H9 (cell line): ENCODE measurements at places on chromosomes 16 and 17. TPM values are rescaled to one million over a fixed set of nuclear protein-coding genes. Genes with fewer than 3 reads are reported as not detected.

The E4F1 gene
- total RNA-seq = 35.9 and 37.6 TPM in 2 replicates

The PSME3IP1 gene
- total RNA-seq = 102 and 103 TPM in 2 replicates

The CPHXL2 gene
- total RNA-seq = not detected in 2 replicates

The AIPL1 gene
- 0.24 and 0.57 TPM in 2 replicates for total RNA-seq

The HOXB7 gene
- total RNA-seq = not detected in 2 replicates

The SPATA20 gene
- 23.9 and 26.6 TPM in 2 replicates for total RNA-seq

The PRR14 gene
- 11.6 and 13.6 TPM in 2 replicates for total RNA-seq

The C17orf50 gene
- total RNA-seq = not detected in 2 replicates

The NPIPB13 gene
- total RNA-seq = 14.3 and 16.4 TPM in 2 replicates

DNA sequence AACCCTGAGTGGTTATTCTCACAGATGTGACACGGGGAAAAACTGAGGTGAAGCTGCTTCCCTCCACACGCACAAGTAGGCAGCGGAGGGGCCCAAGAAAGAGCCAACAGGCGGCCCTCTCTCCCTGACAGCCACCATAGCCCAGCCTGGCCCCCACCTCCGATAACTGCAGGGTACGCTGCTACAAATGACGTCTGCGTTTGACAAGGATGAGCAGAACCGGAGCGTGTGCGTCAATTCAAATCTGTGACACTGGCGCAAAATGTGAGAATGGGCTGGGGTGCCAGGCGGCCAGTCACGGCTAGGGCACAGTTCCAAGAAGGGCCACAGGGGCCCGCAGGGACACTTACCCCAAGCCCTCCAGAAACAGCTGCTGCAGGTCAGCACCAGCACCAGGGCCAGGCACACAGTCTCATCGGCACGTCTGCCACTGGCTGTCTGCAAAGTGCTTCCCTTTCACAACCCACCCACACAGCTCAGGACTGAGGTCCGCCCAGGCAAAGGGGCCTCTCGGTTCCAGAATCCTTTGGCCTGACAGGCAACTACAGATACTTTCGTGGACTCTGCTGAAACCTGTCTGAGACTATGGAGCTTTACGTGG, 14.4 kb downstream of the AXIN1 start:
- H3K4me1 ChIP-seq = no peaks in the 10 kb centered on the region; the same call in 1 of the 2 replicates
- H3K4me3 ChIP-seq = no peak overlapping the region
- no peak overlapping the region for H3K27ac ChIP-seq
- no peak for DNase-seq
- H3K27me3 ChIP-seq = no peaks in the 10 kb centered on the region
- H3K36me3 ChIP-seq = peaks cover 13% of the 10 kb centered on the region

DNA sequence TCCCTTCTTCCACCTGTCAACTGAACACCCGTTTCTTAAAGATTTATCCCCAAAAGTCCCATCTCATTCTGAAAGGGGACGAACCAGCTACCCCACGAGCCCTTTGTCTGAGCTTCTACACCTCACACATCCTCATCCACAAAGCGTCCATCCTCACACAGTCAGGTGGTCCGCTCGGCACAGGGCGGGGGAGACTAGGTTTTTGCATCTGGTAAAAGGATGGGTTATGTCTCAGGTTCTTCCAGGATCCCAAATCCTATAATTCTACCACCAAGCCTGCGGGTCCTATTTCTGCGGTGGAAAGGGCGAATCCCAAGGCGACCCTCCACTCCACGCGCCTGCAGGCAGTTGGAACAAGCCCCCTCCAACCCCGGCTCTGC, 458 bp downstream of the GFOD2 start:
- peak overlapping the region; percentile 95 for H3K4me3 ChIP-seq
- H3K36me3 ChIP-seq = no peaks in the 10 kb centered on the region
- no peak for DNase-seq
- H3K27me3 ChIP-seq = no peaks in the 10 kb centered on the region
- H3K27ac ChIP-seq = no peak overlapping the region

DNA sequence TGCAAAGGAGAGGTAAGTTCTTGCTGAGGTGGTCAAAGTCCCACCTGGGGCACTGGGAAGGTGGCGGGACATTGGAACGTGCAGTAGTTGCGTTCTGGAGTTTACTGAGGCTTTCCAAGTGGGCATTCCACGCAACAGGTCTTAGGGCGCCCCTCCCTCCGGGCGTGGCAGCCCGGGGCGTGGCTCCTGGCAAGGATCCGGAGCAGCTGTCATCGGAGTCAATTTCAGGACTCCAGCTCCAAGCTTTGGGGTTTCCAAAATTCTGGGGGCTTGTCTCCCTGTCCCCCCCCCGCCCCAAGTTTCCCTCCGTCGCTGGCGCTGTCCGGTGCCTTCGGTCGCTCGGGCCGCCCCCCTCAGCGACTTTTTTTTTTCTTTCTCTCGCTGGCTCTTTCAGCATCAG, 43.1 kb upstream of the AMZ2 start:
- peak overlapping the region; percentile 94 for H3K4me3 ChIP-seq
- H3K27ac ChIP-seq = no peak overlapping the region
- DNase-seq = no peak
- H3K27me3 ChIP-seq = peaks cover 17% of the 10 kb centered on the region
- H3K36me3 ChIP-seq = peaks cover 12% of the 10 kb centered on the region

DNA sequence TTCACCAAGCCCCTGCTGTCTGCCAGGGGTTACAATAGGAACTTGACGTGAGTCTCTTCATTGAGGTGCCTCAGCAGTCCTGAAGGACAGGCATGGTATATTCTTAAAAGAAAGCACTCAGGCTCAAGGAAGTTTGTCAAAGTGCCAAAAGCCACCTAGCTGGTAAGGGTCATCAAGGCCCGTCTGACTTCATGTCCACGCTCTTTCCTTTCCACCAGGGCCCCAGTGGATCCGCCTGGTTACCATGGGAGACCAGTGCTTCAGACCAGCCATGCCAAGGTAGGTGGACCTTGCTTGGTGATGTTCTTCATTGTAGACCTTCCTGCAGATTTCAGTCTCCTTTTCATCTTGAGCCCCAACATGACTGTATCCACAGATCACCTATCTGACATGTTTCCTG, 27.6 kb upstream of the CCL1 start:
- no peaks in the 10 kb centered on the region for H3K4me1 ChIP-seq
- no peak overlapping the region for H3K4me3 ChIP-seq
- peak; percentile 12 for DNase-seq
- no peaks in the 10 kb centered on the region for H3K36me3 ChIP-seq
- no peak overlapping the region for H3K27ac ChIP-seq

GRCh38 chr17:68357886-68358285, 66.6 kb downstream of the ARSG start:
- H3K36me3 ChIP-seq = peaks cover 6% of the 10 kb centered on the region; the same call in 1 of the 2 replicates
- no peak for DNase-seq
- H3K27me3 ChIP-seq = no peaks in the 10 kb centered on the region
- no peak overlapping the region for H3K4me3 ChIP-seq
- H3K27ac ChIP-seq = no peak overlapping the region

GRCh38 chr16:85724936-85725335, 26.0 kb downstream of the C16orf74 start:
- no peaks in the 10 kb centered on the region for H3K27me3 ChIP-seq
- no peaks in the 10 kb centered on the region for H3K4me1 ChIP-seq
- no peak overlapping the region for H3K27ac ChIP-seq
- H3K36me3 ChIP-seq = no peaks in the 10 kb centered on the region; the same call in 2 of the 3 replicates
- no peak for DNase-seq
- H3K4me3 ChIP-seq = no peak overlapping the region

DNA sequence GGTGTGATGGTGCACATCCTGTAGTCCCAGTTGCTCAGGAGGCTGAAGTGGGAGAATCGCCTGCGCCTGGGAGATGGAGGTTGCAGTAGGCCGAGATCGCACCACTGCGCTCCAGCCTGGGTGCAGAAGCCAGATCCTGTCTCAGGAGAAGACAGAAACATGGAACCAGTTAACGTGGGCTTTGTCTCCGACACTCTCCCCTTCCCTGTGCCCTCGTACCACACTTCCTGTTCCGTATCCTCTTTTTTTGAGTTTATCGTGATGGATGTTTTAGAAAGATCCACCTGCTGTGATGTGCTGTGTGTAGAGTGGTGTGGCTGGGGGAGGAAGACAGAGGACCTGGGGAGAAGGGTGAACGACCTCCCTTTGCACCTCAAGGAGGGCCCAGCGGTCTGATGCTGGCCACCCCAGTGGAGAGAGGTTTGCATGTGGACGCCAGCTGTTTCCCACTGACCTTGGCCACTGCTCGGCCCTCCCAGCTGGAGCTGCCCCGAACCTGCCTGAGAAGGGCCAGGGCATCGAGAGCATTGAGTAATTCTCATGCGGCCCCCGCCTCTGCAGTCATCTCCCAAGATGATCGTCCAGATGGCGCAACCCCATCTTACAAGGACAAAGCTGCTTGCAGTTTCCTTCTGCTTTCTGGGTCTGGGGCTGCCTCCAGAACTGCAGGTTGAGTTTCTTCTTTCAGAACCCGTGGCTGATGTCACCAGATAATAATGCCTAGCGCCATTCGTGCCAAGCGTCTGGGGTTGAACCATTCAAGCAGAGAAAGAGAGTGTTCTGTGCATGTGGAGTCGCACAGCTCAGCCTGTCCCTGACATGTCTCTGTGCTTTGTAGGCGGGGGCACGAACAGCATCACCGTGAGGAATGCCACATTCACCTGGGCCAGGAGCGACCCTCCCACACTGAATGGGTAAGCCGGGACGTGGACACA, 126.3 kb downstream of the ABCC1 start:
- peaks cover 22% of the 10 kb centered on the region for H3K36me3 ChIP-seq
- H3K27me3 ChIP-seq = no peaks in the 10 kb centered on the region
- no peak for DNase-seq

GRCh38 chr17:17021194-17021863, 20.9 kb upstream of the MPRIP start:
- no peaks in the 10 kb centered on the region for H3K27me3 ChIP-seq
- H3K4me3 ChIP-seq = no peak overlapping the region
- DNase-seq = peak; percentile 32
- H3K36me3 ChIP-seq = no peaks in the 10 kb centered on the region
- no peaks in the 10 kb centered on the region for H3K4me1 ChIP-seq
- no peak overlapping the region for H3K27ac ChIP-seq

GRCh38 chr16:11198375-11198774, 57.6 kb downstream of the SOCS1 start:
- no peaks in the 10 kb centered on the region for H3K27me3 ChIP-seq
- no peak overlapping the region for H3K4me3 ChIP-seq
- H3K36me3 ChIP-seq = no peaks in the 10 kb centered on the region; the same call in 2 of the 3 replicates
- H3K4me1 ChIP-seq = no peaks in the 10 kb centered on the region; the same call in 1 of the 2 replicates
- no peak overlapping the region for H3K27ac ChIP-seq
- no peak for DNase-seq

DNA sequence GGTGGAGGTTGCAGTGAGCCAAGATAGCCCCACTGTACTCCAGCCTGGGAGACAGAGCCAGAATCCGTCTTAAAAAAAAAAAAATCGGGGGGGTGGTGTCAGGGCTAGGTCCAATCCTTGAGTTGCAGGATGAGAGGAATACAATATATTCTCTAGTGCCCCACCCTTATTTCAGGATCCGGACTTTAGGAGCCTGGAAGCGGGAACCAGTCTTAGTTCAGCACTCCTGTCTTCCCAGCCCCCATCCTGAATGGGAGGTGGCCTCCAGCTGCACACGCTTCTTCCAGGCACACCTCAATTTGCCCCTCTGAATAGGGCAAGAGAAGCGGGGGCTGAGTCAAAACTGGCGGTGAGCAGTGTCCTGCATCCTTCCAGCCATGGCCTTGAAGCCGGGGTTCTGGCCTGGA, 1.6 kb downstream of the FHOD1 start:
- H3K4me3 ChIP-seq = peak overlapping the region; percentile 94
- no peaks in the 10 kb centered on the region for H3K36me3 ChIP-seq
- no peaks in the 10 kb centered on the region; the same call in 1 of the 2 replicates for H3K27me3 ChIP-seq
- H3K4me1 ChIP-seq = peaks cover 13% of the 10 kb centered on the region; the same call in 1 of the 2 replicates
- no peak for DNase-seq

- no peaks in the 10 kb centered on the region; the same call in 1 of the 2 replicates for H3K27me3 ChIP-seq
- no peak overlapping the region for H3K4me3 ChIP-seq
- H3K27ac ChIP-seq = no peak overlapping the region
- 0 out of 2 replicates have a peak, but pooled peaks cover 2% of the 10 kb centered on the region for H3K4me1 ChIP-seq
Measured at GRCh38 chr17:13253733-13254410, 236.0 kb upstream of the ELAC2 start.

- no peak overlapping the region for H3K27ac ChIP-seq
- DNase-seq = no peak
- H3K4me1 ChIP-seq = no peaks in the 10 kb centered on the region; the same call in 1 of the 2 replicates
- no peaks in the 10 kb centered on the region for H3K27me3 ChIP-seq
Measured at GRCh38 chr17:693791-694638, 20.6 kb downstream of the VPS53 start.

- H3K4me3 ChIP-seq = peak overlapping the region; percentile 84
- no peaks in the 10 kb centered on the region for H3K27me3 ChIP-seq
- DNase-seq = peak; percentile 73
- H3K27ac ChIP-seq = peak overlapping the region; percentile 84
Measured at GRCh38 chr17:44830359-44831288, 537 bp upstream of the GJC1 start.

DNA sequence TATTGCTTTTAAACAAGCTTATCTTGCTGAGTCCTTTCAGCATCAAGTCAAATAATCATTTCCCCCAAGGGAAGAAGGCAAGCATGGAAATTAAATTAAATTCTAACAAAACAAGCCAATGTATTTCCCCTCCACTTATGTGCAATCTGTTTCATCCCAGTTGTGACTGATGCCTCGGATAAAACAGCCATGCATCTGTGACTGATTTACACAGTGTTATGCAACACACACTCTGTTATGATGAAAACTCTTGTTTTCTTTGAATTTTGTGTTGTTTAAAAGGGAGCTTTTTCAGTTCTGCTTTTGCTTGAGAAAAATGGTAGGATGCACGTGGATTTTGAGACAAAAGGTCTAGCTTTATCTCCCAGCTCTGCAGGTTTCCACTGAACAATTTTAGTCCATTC, 32.6 kb downstream of the TMEM100 start:
- peaks cover 4% of the 10 kb centered on the region; the same call in 2 of the 3 replicates for H3K36me3 ChIP-seq
- H3K27ac ChIP-seq = no peak overlapping the region
- H3K4me3 ChIP-seq = no peak overlapping the region
- peaks cover 2% of the 10 kb centered on the region; the same call in 1 of the 2 replicates for H3K4me1 ChIP-seq

DNA sequence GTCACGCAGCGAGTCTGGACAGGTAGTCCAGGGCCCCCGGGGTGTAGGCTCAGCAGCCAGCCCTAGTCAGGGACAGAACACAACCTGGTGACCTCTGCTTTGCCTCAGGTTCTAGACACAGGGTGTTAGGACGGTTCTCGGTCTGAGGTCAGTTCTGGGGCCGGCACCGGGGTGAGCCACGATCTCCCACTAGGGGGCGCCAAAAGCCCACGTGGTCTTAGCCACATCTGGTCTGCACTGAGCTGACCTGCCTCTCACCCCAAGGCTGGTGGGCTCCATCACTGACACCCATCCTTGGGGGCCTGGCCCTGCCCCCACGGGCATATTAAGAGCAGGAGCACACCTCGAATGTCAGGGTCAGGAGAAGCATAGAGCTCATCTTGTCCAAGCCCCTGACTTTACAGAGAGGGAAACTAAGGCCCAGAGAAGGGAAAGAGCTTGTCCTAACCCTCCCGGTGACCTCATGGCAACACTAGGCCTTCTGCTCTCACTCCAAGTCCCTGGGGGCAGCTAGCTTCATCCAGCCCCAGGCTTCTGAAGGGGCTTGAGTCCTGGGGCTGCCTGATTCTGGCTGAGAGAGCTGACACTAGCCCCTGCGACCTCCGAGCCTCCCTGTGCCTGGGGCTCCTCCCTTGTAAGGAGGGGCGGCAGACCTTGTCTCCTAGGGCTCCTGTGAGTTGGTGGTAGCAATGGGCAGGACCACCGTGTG, 9.0 kb downstream of the SLC5A10 start:
- H3K36me3 ChIP-seq = no peaks in the 10 kb centered on the region
- no peaks in the 10 kb centered on the region for H3K4me1 ChIP-seq
- no peaks in the 10 kb centered on the region for H3K27me3 ChIP-seq
- no peak overlapping the region for H3K27ac ChIP-seq

GRCh38 chr17:43721537-43722268, 36.9 kb downstream of the SOST start:
- no peaks in the 10 kb centered on the region; the same call in 1 of the 2 replicates for H3K4me1 ChIP-seq
- H3K27me3 ChIP-seq = no peaks in the 10 kb centered on the region
- no peak for DNase-seq
- H3K27ac ChIP-seq = no peak overlapping the region
